AG04449 (cell line): ENCODE measurements at places on chromosomes 11 and 22.

GRCh38 chr11:132024587-132025295 lies 654.3 kb downstream of the NTM start:
- DNase-seq = peak; percentile 63

DNA sequence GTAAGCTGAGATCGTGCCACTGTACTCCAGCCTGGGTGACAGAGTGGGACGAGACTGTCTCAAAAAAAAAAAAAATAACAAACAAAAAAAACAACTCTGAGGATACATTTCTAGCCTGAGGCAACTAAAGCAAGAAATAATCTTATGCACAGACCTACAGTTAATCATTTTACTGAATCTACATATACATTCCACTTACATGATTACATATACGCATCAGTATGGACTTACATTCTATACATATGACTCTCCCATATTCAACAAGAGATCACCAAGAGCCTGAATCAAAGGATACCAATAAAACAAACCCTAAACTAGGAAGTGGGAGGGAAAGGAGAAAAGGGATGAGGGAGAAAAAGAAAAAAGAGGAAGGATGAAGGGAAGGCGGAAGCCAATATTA lies 1.1 kb downstream of the ALG8 start:
- DNase-seq = no peak

- DNase-seq = no peak
Measured at GRCh38 chr11:127098684-127099083, 98.1 kb upstream of the KIRREL3 start.

DNA sequence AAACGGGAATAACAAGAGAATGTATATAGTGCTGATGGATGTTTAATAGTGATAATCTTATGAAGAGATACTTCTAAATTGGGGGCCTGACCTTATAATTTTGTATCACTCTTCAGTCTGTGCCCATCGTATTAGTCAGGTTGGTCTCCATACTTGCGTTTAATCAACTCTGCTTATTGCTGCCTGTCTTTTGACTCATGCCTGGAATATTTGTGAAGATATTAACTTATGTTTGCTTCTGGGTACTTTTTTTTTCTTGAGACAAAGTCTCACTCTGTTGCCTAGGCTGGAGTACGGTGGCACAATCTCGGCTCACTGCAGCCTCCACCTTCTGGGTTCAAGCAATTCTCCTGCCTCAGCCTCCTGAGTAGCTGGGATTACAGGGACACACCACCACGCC lies 24.0 kb downstream of the TMEM135 start:
- no peak for DNase-seq

- DNase-seq = no peak
Measured at GRCh38 chr22:29078869-29079207, 6.0 kb downstream of the KREMEN1 start.

- DNase-seq = no peak
Measured at GRCh38 chr11:2194877-2195755, 23.5 kb upstream of the TH start.

DNA sequence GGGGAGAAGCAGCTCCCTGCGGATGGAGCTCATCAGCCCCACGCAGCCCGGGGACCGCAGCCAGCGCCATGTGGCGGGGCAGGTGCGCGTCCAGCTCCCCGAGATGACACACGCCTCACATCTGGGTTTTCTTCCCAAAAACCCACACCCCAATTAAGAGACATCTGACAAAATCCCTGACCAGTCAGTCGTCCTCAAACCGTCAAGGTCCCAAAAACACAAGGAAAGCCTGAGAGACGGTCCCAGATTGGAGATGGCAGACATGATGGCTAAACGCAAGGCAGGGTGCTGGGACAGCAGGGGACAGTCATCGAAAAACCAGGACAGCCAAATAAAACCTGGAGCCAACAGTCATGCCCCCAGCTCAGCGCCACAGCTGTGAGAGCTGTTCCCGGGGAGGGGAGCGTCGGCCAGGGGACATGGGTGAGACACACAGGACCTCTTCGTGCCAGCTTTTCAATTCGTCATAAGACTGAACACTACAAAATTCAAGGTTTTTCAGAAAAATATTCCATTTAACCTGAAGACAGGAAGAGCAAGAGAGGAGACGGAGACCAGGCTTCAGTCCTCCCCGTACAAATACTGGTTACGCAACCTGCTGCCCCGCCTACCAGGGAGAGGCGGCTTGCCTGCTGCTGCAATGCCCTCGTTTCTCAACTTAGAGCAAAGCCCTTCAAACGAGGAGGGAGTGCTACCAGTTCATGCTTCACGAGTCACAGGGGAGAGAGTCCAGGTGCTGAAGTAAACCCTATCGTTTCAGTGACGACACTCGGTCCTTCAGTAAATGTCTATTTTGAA lies 10.5 kb downstream of the TOLLIP start:
- no peak for DNase-seq

DNA sequence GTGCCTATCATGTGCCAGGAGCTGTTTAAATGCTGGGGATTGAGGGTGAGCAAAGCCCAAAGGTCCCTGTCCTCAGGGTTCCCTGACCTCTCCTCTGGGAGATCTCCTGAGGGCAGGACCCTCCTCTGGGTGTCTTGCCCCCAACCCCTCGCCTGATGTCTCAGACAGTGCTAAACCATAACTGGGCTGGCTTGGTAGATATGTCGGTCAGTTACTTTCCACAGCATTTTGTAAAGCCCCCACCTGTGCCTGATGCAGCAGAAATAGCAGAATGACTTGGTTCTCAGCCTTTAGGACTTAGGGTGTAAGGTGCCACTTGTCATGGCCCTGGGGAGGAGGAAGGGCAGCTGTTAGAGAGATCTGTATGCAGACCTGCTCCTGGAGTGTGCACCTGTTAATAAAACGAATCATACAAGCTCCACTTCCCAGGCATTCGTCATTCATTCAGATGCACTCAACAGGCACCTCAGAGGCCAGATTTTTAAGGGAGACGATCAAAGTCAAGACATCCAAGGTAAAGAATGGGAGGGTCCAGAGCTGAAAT lies 88.1 kb downstream of the TP53I11 start:
- no peak for DNase-seq

DNA sequence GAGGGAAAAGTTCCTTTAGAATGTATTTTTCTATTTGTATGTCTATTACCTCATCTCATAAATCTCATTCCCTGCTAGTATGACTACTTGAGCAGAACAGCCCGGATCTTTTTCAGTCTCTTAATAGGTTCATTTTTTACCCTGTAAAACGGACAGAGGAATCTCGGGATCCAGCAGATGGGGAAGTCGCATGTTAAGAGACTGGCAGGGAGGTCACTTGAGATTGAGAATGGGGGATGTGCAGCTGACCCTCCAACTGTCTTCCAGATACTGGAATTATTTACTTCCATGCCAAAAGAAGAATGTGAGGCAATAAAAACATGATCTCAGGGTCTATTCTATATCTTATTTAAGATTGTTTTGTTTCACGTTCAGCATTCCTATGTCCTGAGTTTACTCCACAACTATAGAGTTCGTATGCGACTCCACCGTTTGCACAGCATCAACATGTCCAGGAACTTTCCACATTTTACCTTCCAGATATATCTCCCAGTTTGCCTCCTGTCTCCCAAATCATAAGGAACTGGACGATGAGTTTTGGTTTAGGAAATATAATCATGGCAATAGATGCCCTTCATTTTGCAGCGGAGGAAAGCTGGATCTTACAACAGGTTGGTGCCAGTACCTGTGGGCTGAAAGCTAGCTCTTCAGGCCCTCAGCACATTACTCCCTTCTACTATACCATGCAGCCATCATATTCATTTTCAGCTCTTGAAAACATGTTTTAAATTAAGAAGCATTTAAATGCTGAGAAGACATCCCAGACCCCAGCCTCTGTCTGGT lies 181.5 kb downstream of the MAML2 start:
- DNase-seq = no peak

- no peak for DNase-seq
Measured at GRCh38 chr11:67261946-67262681, 4.2 kb upstream of the GRK2 start.

- DNase-seq = no peak
Measured at GRCh38 chr11:78444726-78445125, 27.1 kb upstream of the GAB2 start.

- no peak for DNase-seq
Measured at GRCh38 chr22:38069372-38070249, 12.4 kb downstream of the PICK1 start.

DNA sequence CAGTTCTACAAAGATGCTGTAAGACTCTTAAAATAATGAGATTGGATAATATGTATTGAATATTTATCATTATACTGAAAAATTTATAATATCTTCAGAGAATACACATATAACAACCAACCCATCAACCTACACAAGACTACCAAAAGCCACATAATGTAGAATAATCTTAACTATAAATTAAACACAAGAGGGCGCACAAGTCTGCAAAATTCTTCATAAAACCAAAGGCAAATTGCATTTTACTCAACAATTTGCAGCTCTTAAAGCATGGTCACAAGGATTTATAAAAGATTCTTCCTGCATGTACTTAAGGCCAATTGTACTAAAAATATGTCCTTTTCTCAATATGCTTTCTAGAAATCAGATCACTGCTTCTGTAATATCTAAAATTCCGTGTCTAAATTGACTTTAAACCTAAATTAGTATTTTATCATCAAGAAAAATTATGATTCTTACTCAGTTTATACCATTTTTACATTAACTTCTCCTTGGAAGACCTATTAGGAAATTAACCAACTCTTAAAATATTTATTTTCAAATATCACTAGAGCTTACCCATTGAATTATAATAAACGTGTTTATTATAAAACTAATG lies 79.0 kb downstream of the TTC28 start:
- DNase-seq = peak; percentile 28

DNA sequence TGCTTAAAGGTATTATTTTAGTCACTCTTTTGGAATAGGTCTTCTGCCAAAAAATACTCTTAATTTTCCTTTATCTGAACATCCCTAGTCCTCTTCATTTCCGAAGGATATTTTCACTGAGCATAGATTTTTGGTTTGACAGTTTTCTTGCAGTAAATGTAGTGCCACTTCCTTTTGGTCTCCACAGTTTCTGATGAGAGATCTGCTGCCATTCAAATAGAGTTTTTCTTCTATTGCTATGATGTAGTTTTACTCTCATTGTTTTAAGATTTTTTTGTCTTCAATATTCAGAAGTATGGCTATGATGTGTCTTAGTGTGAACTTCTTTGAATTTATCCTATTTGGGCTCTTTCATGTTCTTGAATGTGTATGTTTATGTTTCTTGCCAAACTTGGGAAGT lies 281.1 kb upstream of the SORL1-AS1 start:
- no peak for DNase-seq

DNA sequence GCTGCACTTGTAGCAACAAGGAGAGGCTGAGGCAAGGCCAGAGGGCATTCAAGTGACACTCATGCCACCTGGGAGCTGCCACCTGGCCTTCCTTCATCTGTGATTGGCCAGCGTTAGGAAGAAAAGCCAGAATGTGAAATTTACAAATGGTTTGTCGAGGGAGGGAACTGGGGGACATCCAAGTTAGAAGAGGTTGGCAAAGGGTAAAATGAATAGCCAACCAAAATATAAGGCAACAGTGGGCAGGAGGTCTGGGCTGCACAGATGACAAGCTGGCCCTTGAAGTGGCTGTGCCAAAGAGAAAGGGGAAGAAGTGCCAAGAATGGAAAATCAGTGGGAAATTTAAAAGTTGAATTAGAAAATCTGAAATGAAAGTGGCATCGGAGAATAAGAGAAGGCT lies 221.4 kb downstream of the C11orf91 start:
- DNase-seq = no peak

GRCh38 chr22:44955102-44955501 lies 54.7 kb downstream of the PHF21B start:
- no peak for DNase-seq

- no peak for DNase-seq
Measured at GRCh38 chr11:25396847-25397246, 900.0 kb downstream of the LUZP2 start.

- DNase-seq = no peak
Measured at GRCh38 chr11:107549253-107549953, 16.1 kb downstream of the ALKBH8 start.

DNA sequence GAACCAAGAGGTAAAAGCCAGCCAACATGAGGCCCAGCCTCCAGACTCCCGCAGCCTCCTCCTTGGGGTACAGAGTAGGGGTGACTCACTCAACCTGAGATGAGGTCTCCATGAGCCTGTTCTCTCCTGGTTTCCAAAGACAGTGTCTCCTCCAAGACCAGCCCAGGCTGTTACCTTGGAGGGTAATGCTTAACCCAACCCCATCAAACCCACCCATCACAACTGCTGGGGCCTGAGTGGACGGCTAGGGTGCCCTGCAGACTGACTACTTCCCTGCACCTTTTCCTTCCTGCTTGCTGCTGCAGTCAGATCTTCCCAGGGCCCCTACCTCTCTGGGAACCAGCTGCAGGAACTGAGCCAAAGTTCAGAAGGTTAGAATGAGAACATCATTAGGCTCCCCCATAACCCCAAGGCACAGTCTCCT lies 5.1 kb upstream of the NOL12 start:
- no peak for DNase-seq

DNA sequence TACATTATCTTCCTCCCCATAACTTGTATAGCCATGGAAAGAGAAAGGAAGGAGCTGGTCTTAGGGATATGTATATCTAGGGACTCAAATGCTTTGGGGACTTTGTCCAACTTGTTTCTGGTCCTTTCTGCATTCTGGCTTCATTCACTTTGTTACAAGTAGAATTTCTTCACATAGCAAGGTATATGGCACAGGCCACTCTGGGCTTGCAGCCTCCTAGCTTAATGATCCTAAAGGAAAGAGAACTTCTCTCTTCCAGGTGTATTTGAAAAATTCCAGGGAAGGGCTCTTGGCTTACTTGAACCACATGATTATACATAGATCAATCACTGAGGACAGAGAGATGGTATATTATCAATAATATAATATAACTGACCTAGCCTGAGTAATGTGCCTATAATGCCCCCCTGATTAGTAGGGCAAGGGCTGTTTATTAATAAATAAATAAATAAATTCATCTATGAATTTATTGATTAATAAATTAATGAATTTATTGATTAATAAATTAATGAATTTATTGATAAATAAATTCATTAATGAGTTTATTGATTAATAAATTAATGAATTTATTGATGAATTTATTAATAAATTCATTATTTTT lies 48.2 kb upstream of the CEP295 start:
- no peak for DNase-seq

DNA sequence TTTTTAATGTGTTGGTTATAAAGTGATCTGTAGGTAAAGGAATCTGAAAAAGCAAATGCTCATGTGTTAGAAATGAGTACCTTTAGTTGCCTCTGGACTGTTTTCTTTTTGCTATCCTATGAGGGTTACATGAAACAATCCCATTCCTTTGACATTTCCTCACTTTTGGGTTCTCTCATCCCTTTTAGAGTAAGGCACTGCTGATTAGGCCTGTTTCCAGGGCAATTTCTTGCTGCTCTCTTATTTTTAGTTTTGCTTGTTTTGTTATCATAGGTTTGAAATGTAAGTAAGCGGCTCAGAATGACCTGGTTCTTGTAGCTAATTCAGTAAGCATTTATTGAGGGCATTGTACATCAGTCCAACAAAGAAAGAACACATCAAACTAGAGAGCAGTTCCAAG lies 138.9 kb downstream of the DDX10 start:
- peak; percentile 60 for DNase-seq

- DNase-seq = no peak
Measured at GRCh38 chr22:42754658-42755057, 34.0 kb upstream of the A4GALT start.

GRCh38 chr22:31944700-31945442 lies 536 bp downstream of the YWHAH start:
- no peak for DNase-seq
